Esophagus muscularis mucosa (tissue), 4 donors: ENCODE measurements at places on chromosomes 6 and 20.

- DNase-seq: no peak
These were observed 13.9 kb downstream of the MYB start for GRCh38 chr6:135195041-135195440.

GRCh38 chr6:27592481-27593199 is 119.7 kb upstream of the ZNF184 start:
- DNase-seq: no peak

GRCh38 chr20:61692479-61692878 is 373.2 kb downstream of the TAF4 start:
- DNase-seq: no peak

DNA sequence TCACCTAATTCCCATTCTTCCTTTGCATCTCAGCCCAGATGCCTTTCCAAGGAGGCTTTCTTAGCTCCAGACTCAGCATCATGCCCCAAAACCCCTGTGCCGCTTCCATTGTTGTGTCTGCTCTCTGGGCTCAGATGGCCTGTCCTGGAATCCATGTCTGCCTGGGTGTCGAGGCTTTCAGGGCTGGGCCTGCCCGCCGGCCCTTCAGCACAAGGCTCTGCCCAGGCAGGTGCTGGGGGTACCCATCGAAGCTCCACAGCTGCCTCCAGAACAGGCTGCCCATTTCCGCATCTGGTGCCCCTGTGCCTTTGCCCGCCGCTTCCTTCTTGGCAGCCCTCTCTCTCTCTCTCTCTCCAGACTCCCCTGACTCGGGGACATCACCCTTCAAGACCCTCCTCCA is 1.2 kb downstream of the CPXM1 start:
- DNase-seq: no peak

DNA sequence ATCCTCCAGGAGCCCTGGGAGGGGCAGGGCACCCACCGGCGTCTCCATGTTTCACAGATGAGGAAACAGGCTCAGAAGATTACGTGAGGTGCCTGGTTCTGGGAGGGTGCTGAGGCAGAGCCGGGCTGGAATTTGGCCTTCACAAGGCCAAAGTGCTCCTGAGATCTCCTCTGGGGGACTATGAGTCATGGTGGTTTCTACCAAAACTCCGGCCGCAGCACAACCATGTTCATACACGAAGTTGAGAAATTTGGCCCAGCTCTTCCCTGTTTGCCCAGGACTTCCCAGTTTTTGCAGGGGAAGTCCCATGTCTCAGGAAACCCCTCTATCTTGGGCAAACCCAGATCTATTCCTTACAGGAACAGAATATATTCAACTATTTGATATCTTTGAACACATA is 172.9 kb upstream of the CDYL start:
- no peak for DNase-seq

DNA sequence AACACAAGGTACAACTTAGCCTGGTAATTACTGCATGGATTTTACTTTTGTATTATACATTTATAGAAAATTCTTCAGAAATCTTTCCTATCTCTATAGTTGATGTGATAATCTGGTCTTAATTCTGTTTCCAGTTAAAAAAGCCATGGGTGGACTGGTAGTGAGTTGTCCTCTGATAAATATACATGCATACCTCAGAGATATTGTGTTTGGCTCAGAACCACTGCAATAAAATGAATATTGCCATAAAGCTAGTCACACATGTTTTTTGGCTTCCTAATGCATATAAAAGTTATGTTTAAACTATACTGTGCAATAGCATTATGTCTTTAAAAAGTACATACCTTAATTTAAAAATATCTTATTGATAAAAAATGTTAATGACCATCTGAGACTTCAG is 708.6 kb upstream of the MARCKS start:
- no peak for DNase-seq

DNA sequence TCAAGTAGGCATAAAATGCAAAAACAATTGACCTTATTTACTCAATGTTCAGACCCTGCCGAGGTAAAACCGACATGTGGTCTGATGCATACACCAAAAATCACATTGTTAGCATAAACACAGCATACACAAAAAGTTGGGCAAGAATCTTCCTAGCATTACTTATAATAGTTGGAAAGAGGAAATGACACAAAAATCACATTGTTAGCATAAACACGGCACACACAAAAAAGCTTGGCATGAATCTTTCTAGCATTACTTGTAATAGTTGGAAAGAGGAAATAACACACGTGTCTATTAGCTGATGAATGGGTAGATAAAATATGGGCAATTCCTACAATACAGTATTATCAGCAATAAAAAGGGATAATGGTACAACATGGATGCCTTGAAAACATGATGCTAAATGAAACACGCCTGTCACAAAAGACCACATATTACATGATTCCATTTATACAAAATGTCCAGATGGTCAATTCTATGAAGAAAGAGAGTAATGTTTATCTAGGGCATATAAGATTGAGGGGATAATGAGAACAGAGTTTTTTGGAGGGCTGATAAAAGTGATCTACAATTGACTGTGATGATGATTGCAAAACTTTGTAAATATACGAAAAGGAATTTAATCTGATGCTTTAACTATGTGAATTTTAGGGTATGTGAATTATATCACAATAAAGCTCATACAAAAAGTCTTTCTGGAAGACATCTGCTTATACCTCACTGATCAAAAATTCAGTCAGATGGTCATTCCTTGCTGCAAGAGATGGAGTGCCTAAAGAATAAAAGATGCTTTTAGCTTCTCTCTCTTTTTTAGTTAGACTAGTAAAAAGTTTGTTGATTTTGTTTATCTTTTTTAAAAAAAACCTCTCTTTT is 1019.5 kb upstream of the CITED2 start:
- no peak for DNase-seq

DNA sequence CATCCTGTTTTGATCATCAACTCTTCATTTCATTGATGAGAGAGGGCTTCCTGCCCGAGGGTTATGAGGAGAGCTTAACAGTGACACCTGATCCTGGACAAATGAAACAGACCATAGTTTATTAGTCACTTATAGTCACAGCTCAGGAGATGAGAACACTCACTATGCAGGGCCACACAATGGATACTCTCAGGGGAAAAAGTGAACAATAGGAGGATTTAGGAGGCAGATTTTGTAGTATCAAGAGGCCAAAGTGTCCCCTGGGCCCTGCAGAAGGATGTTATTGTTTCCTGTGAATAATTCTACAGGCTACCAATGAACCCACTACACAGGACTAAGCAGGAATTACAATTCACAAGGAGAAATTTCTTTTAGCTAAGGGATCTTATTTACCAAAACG is 772.8 kb upstream of the MAN1A1 start:
- DNase-seq: no peak

GRCh38 chr20:59636766-59637370 is 32.5 kb downstream of the PHACTR3 start:
- peak; percentile 81 for DNase-seq

- DNase-seq: no peak
These were observed 750.0 kb downstream of the TBC1D32 start for GRCh38 chr6:120584111-120584760.

DNA sequence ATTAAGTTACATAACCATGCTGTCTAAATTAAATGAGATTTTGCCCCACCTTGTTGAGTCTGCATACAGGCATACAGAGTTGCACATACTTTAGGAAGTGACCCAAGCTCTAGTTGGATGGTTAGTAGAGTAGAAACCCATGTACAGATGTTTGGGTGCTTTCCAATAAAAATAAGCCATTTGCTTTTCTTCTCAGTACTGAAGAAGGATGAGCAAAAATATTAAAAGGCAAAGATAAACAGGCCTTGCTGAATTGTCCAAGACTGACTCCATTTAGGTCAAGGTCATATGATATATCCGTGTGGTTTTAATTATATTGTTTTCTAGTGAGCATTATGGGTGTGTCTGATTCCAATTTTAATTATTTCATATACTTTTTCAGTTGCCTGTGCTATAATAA is 589.4 kb downstream of the RFPL4B start:
- no peak for DNase-seq

DNA sequence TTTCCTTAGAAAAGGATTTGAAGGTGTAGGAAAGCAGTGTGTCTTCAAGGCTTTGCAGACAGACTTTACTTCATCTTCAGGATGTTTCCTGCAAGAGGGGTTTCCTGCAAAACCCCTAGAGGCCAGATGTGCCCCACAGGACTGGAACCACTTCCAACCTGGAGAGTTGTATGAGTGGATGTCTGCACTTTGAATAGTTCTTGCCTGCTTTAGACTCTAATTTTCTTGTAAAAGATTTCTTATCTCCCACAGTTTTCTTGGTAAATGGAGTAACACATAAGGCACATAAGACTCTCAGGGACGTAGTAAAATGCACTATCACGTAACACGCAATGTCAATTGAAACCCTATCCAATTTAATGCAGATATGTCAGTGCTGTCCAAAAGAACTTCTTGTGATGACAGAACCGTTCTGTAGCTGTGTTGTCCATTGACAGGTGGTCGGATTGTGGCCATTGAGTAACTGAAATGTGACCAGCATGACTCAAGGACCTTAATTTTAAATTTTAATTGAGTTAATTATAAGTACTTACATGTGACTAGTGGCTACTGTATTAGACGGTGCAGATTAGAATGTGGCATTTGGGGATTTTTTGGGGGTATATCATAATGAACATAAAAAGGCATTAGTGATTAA is 118.7 kb downstream of the JARID2 start:
- DNase-seq: no peak

- no peak for DNase-seq
These were observed 1.3 kb upstream of the CDYL start for GRCh38 chr6:4774715-4775493.

DNA sequence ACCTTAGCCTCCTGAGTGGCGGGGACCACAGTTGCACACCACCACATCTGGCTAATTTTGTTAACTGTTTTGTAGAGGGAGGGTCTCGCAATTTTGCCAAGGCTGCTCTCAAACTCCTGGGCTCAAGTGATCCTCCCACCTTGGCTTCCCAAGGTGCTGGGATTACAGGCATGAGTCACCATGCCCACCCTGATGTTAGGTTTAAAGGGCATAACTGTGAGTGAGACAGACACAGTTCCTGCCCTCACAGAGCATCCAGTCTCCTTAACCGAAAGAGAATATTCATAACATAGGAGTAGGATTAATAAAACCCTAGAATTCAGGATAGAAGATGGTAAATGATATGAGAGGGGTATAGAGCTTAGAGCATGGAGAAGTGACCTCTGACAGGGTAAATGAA is 3.1 kb upstream of the SPATA2 start:
- no peak for DNase-seq

DNA sequence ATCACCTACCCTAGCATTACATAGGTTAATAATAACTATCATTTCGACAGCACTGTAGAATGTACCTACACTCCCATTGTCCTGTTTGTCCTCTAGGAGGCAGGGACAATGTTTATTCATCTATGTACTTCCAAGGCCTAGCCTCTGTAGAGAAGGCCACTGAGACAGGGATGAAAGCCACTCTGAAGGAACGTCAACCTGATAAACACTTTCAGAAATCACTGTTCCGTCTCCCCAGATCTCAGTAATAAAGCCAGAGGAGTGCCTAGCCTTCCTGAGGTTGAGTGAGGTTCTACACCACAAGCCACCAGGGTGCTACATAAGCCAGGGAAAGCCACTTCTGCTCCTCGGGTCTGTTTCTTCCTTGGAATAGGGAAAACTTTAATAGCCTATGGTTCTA is 44.8 kb downstream of the POPDC3 start:
- DNase-seq: no peak

GRCh38 chr20:36572701-36573102 is 695 bp upstream of the TGIF2 start:
- DNase-seq: no peak

GRCh38 chr20:29448806-29449470 is 1808.5 kb upstream of the DEFB115 start:
- no peak for DNase-seq

DNA sequence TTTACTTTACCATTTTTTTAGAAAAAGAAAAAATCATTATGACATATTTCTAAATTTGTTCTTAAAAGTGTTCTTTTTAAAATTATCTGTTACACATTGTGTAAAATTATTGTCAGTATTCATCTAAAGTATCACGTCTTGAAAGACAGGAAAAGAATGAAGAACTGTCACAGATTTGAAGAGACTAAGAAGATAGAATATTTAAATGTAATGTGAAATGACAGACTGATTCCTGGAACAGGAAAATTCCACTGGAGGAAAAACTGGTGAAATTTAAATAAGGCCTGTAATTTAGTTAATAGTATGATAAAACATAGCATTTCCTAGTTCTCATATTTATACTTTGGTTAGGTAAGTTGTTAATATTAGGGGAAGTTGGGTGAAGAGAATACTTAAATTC is 52.8 kb upstream of the RUNX2 start:
- no peak for DNase-seq

DNA sequence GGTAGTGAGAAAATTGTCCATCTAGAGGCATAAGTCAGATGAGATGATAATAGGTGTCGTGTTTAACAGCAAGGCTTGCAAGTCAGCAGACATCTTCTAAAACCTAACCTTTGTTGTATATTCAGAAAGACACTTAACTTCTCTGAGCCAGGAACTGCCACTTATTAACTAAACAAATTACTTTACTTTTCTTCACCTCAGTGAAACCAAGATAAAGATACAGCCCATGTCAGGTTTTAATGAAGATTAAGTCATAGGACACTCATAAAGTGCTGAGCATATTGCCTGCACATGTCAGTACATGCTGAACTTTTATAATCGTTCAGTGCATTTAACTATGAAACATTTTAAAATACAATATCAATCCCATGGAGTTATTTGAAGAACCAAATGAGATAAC is 286.8 kb downstream of the NKAIN2 start:
- DNase-seq: no peak

GRCh38 chr6:155645325-155645724 is 189.7 kb upstream of the NOX3 start:
- DNase-seq: no peak

GRCh38 chr6:33654831-33655554 is 33.9 kb downstream of the ITPR3 start:
- DNase-seq: no peak

DNA sequence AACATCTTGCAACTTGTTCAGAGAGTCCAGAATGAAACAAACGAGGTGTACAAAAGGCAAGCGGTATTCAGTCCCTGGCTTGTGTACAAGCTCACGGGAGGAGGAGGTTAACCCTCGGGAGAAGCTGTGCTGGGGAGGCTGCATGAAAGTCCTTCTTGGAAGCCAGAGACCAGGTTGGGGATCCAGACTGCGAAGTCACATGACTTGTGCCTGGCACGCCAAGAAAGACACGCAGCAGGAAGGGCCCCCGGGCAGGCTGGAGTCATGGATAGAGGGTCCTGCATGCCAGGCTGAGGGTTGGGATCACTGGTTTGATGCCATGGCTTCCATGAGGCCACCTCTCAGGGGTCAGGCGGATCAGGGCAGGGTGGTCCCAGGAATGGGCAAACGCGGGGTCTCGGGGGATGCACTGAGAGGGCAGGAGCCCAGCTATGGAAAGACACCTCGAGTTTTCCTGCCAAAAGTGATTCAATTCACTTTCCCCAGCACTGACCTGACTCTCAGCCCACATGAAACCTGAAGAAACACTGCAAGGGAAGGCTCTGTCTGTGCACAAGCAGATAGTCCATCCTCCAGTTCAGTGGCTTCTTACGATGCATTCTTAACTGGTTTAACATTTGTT is 79.4 kb downstream of the DLL1 start:
- DNase-seq: peak; percentile 79

GRCh38 chr20:63409066-63409833 is 48.1 kb upstream of the CHRNA4 start:
- DNase-seq: no peak

GRCh38 chr6:64630901-64631300 is 995.3 kb downstream of the PHF3 start:
- no peak for DNase-seq
